ENCODE measurements at places on chromosomes 4 and X. TPM values are rescaled to one million over a fixed set of nuclear protein-coding genes. Genes with fewer than 3 reads are reported as not detected.
A peak's percentile ranks its signal among the peaks of the same experiment; 100 is the strongest.

AKAP14 gene
- not detected for total RNA-seq

DRP2 gene
- total RNA-seq, result 0.66 TPM

SRPX gene
- not detected for total RNA-seq

FGFRL1 gene
- 23.5 TPM for total RNA-seq

PCGF3 gene
- total RNA-seq, result 22.5 TPM

PRDM5 gene
- 0.05 TPM for total RNA-seq

- peak within 1 kb of the TSS; percentile 94 for H3K27ac ChIP-seq
- DNase-seq, result peak; percentile 91
- H3K36me3 ChIP-seq, result peaks cover 6% of the 10 kb centered on the region
- H3K4me1 ChIP-seq, result peaks cover 78% of the 10 kb centered on the region
- H3K4me3 ChIP-seq, result peak within 1 kb of the TSS; percentile 89
Observed at GRCh38 chr4:98658287-98659105, at the start of gene TSPAN5. TSPAN5 (minus strand) TSS chr4:98658611.

DNA sequence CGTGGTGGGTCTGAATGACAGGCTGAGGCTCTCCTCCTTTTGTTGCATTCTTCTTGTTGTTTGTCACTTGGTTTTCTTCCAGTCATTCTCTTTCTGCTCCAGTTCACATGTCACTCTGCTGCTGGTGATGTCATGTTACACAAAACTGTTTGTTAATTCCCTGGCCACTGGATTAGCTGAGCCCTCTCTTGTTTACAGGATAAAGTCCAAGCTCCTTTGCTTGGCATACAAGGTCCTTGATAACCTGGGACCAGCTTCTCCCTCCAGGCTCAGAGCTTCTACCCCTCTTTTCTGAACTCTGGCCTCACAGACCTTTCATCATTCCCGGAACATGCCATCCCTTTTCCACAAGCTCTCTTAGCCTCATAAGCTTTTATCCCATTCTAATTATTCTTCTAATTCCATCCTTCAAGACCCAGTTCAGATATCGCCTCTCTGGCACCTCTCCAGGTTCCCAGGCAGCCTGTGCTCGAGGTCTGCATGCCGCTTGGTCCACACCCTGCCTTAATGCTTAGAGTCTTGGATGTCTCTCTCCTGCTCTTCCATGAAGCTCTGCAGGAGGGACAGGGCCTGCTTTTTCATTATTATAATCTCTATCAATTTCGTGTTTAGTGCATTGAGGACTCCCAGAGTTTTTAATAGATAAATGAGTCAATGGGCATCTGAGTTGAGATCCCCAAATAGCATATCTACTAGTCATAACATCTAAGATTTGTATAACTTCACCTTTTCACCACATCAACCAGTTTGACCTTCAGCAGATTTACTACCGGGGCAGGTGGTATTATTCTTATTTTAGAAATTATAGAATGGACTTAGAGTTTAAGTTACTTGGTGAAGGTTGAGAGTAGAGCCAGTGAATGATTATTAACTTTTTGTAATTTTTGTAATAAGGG is 98.7 kb downstream of the TMEM131L start:
- DNase-seq, result no peak
- peaks cover 71% of the 10 kb centered on the region for H3K4me1 ChIP-seq

DNA sequence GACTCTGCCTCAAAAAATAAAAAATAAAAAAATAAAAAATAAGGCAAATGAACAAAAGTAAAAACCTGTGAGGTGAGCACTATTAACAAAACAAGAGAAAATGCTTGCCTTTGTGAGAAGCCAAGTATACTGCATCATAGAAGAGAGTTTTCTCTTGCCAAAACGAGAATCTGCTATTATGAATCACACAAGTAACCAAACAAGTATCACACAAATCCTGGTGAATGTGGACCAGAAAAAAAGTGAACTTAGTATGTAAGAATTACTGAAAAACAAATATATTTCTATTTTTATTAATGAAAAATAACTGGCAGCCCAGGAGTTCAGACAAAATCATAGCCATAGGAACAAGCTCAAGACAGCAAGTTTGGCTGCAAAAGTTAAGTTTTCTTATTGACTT is 193.5 kb downstream of the PDGFC start:
- no peak overlapping the region for H3K4me3 ChIP-seq
- H3K36me3 ChIP-seq, result no peaks in the 10 kb centered on the region
- no peak overlapping the region for H3K27ac ChIP-seq
- H3K4me1 ChIP-seq, result no peaks in the 10 kb centered on the region
- H3K27me3 ChIP-seq, result no peaks in the 10 kb centered on the region
- DNase-seq, result no peak

- H3K36me3 ChIP-seq, result peaks cover 32% of the 10 kb centered on the region
- H3K27ac ChIP-seq, result peak overlapping the region; percentile 92
- H3K4me1 ChIP-seq, result peaks cover 52% of the 10 kb centered on the region
- DNase-seq, result peak; percentile 58
- peak overlapping the region; percentile 41 for H3K4me3 ChIP-seq
Observed at GRCh38 chr4:98601708-98602107, 56.7 kb downstream of the TSPAN5 start.

GRCh38 chr4:6929339-6929811 is 19.7 kb downstream of the TBC1D14 start:
- DNase-seq, result no peak
- no peaks in the 10 kb centered on the region for H3K27me3 ChIP-seq
- H3K27ac ChIP-seq, result no peak overlapping the region
- H3K4me3 ChIP-seq, result no peak overlapping the region

DNA sequence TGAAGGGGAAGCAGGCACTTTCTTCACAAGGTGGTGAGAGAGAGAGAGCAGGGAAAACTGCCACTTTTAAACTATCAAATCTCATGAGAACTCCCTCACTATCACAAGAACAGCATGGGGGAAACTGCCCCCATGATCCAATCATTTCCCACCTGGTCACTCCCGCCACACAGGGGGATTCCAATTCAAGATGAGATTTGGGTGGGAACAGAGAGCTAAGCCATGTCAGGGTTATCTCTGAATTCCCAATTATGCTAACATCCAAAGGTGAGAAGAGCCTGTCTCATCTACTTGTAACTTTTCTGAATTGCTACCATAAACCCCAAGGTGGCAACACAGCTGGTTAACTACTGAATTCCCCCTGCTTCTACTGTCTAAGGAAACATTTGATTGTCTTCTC is 758.5 kb downstream of the ADGRL3 start:
- H3K4me3 ChIP-seq, result no peak overlapping the region
- H3K27me3 ChIP-seq, result no peaks in the 10 kb centered on the region
- DNase-seq, result no peak
- no peak overlapping the region for H3K27ac ChIP-seq
- no peaks in the 10 kb centered on the region for H3K36me3 ChIP-seq

- H3K27me3 ChIP-seq, result peaks cover 26% of the 10 kb centered on the region
- no peak overlapping the region for H3K27ac ChIP-seq
- DNase-seq, result no peak
- H3K36me3 ChIP-seq, result no peaks in the 10 kb centered on the region
- H3K4me1 ChIP-seq, result no peaks in the 10 kb centered on the region
Observed at GRCh38 chr4:80307774-80308465, 27.6 kb upstream of the CFAP299 start.

- no peak for DNase-seq
- no peak overlapping the region for H3K4me3 ChIP-seq
- H3K27ac ChIP-seq, result no peak overlapping the region
- H3K36me3 ChIP-seq, result no peaks in the 10 kb centered on the region
- no peaks in the 10 kb centered on the region for H3K4me1 ChIP-seq
- peaks cover 6% of the 10 kb centered on the region for H3K27me3 ChIP-seq
Observed at GRCh38 chr4:100130491-100130890, 59.8 kb downstream of the DDIT4L start.

GRCh38 chr4:154626793-154627484 is 14.5 kb upstream of the FGG start:
- H3K4me1 ChIP-seq, result no peaks in the 10 kb centered on the region
- H3K27ac ChIP-seq, result no peak overlapping the region
- DNase-seq, result peak; percentile 80
- H3K4me3 ChIP-seq, result no peak overlapping the region
- no peaks in the 10 kb centered on the region for H3K36me3 ChIP-seq
- H3K27me3 ChIP-seq, result peaks cover 13% of the 10 kb centered on the region

GRCh38 chr4:38516190-38516589 is 147.8 kb upstream of the KLF3 start:
- no peaks in the 10 kb centered on the region for H3K27me3 ChIP-seq
- H3K36me3 ChIP-seq, result peaks cover 9% of the 10 kb centered on the region
- H3K27ac ChIP-seq, result no peak overlapping the region
- H3K4me1 ChIP-seq, result peaks cover 60% of the 10 kb centered on the region

DNA sequence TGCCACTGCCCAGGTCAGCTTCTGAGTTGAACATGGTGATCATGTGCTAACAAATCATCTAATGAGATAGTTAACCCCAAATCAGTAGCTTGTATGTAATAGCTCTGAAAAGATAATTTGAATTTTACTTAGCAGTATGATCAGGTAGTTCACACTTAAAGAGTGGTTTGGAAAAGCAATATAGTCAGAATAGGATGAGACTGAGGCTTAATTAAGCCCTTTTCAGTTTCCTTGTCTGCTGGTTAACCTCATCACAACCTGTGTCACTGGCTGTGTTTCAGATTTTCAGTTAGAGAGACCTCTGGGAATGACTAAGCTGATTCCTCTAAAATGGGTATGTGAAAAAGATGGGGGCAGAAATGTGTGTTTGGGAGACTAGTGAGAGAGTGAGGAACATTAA is 38.1 kb downstream of the GPR174 start:
- peaks cover 57% of the 10 kb centered on the region for H3K4me1 ChIP-seq
- DNase-seq, result peak; percentile 27
- H3K27ac ChIP-seq, result peak overlapping the region; percentile 23
- no peaks in the 10 kb centered on the region for H3K27me3 ChIP-seq
- peak overlapping the region; percentile 0 for H3K4me3 ChIP-seq
- H3K36me3 ChIP-seq, result peaks cover 11% of the 10 kb centered on the region

DNA sequence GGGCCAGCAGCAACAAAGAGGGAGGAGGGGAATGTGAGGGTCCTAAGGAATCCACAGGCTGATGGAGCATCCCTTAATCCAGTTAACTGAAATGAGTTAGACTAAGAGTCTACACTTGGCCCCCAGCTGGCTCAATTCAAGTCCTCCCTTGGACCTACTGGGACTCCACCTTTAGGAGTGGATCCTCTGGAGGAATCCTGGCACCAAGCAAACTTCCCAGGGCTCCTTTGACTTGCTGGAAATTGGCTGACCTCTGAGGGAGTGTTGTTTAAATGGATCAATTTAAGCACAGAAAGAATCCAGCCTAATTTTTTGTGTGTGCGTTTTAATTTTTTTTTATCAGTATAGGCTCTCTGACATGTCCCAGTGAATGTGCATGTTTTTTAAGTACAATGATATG is 114.7 kb downstream of the SHROOM3 start:
- DNase-seq, result no peak
- no peak overlapping the region for H3K4me3 ChIP-seq
- peaks cover 10% of the 10 kb centered on the region for H3K4me1 ChIP-seq
- H3K27ac ChIP-seq, result no peak overlapping the region
- H3K27me3 ChIP-seq, result no peaks in the 10 kb centered on the region
- no peaks in the 10 kb centered on the region for H3K36me3 ChIP-seq

GRCh38 chrX:4110964-4111363 is 397.5 kb upstream of the PRKX start:
- H3K36me3 ChIP-seq, result no peaks in the 10 kb centered on the region
- no peaks in the 10 kb centered on the region for H3K4me1 ChIP-seq
- no peak overlapping the region for H3K4me3 ChIP-seq
- no peak overlapping the region for H3K27ac ChIP-seq
- no peaks in the 10 kb centered on the region for H3K27me3 ChIP-seq

Measured in activated CD4-positive, alpha-beta T cell treated with anti-CD3 and anti-CD28 coated beads for 36 hours (primary cell).